Fibroblast of upper back skin (primary cell): ENCODE measurements at places on chromosomes 4 and X.

- DNase-seq, result no peak
Observed at GRCh38 chr4:146443525-146443924, 78.2 kb downstream of the SLC10A7 start.

DNA sequence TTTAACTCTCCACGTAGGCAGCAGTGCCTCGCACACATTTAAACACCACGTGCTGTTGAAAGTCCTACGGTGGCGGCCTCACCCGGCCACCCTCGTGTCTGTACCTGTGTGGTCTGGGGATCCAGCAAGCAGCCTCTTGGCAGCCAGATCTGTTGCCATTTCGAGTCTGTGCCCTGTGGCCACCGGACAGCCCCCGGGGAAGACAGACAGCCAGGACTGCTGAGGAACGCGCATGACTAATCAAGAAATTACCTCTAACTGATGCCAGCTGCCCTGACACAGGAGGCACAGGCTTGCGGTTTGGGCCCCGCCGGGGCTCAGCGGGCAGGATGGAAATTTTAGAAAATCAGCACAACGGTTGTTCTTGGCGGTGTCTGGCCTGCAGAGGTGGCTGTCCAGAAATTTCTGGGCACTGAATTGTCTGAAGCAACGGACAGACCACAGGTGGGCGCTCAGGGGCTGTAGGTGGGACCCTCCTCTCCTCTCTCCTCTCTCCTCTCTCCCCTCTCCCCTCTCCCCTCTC is 15.6 kb upstream of the ASMTL start:
- peak; percentile 52 for DNase-seq

- peak; percentile 19 for DNase-seq
Observed at GRCh38 chr4:114249561-114249960, 270.1 kb upstream of the ARSJ start.

GRCh38 chrX:14362721-14363120 is 166.6 kb upstream of the GLRA2 start:
- peak; percentile 83 for DNase-seq

- DNase-seq, result peak; percentile 55
Observed at GRCh38 chr4:186757696-186758355, 34.2 kb upstream of the FAT1 start.

GRCh38 chrX:106611679-106612392 is at the start of gene RADX:
Gene RADX, plus strand, starts transcription at chrX:106611978. Its CDS starts 103 bp downstream, at chrX:106612081.
- peak; percentile 63 for DNase-seq

DNA sequence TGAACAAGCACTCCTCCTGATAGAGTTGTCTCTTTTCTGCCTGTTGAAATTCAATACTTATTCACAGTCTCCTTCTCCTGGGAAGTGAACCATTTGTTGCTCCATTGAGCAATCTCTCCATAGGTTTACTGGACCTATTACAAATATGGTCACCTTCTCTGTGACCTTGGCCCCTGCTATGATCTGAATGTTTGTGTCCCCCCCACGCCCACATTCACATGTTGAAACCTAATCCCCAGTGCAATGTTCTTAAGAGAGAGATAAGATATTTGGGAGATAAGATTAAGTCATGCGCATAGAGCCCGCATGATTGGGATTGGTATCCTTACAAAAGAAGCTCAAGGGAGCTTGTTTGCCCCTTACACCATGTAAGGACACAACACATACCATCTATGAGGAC is 54.1 kb upstream of the GABRE start:
- no peak for DNase-seq

- DNase-seq, result peak; percentile 61
Observed at GRCh38 chr4:128286474-128287058, 1.0 kb downstream of the PGRMC2 start.

DNA sequence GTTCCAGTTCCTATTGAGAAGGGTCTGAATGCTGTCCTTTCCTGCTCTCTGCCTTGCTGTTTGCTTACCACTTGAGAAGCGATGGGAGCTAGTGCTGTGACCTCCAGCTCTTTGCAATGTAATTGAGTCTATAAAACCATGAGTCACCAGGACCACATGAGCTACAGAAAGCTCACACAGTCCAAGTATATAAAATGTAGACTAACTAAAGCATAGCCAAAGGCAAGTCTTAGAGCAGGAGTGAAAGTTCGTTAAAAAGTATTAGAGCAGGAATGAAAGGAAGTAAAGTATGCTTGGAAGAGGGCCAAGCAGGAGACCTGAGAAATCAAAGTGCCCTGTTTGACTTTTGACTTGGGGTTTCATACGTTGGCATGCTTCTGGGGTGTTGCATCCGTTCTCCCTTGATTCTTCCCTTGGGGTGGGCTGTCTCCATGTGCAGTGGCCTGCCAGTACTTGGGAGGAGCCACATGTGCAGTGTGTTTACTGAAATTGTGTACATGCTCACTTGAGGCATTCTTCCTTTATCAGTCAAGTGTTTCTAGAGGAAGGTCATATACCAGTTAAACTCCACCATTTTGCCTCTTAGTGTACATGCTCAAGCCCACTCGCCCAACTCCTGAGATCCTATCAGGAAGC is 71.3 kb upstream of the KIT start:
- DNase-seq, result peak; percentile 53

GRCh38 chr4:10207116-10207515 is 90.5 kb upstream of the WDR1 start:
- no peak for DNase-seq

- no peak for DNase-seq
Observed at GRCh38 chr4:62023633-62024032, 823.5 kb downstream of the ADGRL3 start.

DNA sequence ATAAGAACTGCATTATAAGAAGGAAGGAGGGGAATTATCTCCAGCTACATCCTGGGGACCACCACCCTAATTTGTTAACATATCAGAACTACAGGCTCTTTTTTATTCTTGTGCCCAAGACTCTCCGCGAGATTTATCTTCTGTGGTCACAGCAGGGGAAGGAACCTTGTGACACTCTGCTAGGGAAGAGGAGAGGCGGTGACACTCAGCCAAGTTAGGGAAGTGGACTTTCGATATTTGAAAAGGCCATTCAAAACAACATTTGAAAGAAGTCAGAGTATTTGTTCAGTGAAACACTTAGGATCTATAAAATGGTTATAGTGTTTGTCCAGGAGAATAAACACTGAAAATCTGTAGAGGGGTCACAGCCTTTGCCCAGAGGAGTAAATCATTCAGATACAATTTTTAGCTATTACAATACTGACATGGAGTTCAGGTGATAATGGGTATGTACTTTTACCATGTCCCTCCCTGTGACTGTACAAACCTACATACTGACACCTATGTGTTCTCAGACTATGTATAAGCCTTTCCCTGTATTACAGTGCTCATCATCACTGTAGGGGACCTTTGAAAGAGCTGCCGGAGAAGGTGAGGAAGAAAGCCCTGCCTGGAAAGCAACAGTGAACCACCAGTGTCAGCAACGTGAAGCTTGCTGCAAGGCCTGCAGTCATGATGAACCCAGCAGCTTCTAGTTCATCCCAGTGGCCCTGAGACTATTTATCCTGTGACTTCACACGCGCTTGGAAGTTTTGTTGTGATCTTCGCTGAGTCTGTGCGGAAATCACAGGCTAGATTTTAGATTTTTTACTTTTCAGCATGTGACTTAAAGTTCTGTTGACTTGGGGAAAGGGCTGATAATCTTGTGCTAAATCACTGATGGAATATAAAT is 8.5 kb upstream of the PTTG2 start:
- DNase-seq, result no peak

- no peak for DNase-seq
Observed at GRCh38 chr4:41572516-41572915, 34.6 kb downstream of the LIMCH1 start.

GRCh38 chr4:112968451-112969159 is 80.8 kb upstream of the ANK2 start:
- peak; percentile 20 for DNase-seq

DNA sequence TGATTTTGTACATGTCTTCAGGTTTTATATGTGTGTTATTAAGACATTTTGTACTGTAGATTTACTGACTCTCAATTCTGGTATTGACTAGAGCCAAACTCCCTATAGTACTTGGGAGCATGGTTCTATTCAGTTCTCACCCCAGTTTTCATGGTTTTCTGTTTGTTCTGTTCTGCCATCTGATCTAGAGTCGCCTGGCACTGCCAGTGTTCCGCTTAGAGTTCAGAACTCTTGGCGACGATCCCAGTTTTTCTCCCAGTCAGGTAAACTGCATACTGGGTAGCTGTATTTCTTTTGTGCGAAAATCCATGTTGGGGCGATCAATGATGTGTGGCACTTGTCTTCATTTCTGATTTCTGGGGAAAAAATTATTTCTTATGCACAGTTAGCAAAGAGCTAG is 78.0 kb downstream of the PHOX2B start:
- no peak for DNase-seq

GRCh38 chr4:3436048-3436797 is 5.5 kb upstream of the HGFAC start:
- DNase-seq, result no peak

- no peak for DNase-seq
Observed at GRCh38 chr4:121073672-121074381, 1.5 kb upstream of the NDNF start.

DNA sequence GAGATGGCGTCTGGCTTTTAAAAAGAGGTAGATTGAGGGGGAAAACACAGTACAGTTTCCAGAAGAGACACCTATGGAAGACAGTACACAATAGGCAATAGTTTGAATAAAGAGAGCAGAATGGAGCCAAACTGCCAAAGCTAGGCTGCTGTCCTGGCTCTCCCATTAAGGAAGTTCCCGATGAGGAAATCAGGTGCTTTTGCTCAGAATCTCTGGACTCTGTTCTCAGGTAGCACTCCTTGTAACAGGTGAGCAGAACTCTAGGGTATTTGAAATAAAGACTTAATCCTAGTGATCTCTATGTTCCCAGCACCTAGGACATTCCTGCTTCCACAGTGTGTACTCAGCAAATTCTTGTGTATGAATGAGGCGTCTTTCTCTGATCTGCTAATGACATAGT is 1.6 kb downstream of the EGF start:
- DNase-seq, result no peak

DNA sequence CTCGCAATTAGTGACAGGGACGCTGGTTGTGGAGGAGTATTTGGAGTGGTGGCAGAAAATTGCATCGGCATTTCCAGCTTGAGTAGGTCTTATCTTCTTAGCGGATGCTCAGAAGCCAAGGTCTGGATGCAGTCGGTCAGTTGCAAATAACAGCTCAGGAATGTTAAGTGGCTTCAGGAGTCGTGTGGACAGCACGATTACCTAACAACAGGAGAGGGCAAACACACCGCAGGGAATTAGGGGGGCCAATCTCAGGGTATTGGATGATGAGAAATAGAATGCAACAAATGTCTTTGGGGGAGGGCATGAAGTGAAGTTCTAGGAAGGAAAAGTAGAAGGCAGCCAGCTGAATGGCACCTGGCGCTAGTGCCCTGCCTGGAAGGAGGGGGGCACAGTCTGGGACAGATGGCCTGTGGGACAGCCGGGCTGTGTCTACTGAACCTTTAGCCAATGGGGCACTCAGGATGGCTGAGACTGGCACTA is 11.8 kb downstream of the RASL11B start:
- no peak for DNase-seq

GRCh38 chr4:1092026-1092982 is 21.1 kb downstream of the RNF212 start:
- no peak for DNase-seq

- DNase-seq, result no peak
Observed at GRCh38 chrX:37332055-37332454, 17.1 kb upstream of the PRRG1 start.

GRCh38 chr4:150886597-150886996 is 128.5 kb downstream of the LRBA start:
- DNase-seq, result no peak

DNA sequence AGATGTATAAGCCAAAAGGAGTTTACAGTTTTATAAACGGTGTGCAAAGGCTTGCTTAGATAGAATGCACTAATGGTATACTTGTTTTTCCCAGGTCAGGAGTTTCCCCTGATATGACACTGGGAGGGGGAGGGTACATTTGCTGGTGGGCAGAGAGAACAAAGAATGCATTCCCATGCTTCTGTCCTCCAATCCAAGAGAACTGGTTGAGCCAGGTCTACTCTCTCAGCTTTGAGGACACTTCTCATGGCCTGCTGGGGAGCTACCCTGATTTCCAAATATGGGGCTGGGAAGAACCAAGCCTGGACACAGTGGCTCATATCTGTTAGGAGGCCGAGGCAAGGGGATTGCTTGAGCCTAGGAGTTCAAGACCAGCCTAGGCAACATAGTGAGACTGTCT is 3.3 kb upstream of the GPC4 start:
- no peak for DNase-seq

DNA sequence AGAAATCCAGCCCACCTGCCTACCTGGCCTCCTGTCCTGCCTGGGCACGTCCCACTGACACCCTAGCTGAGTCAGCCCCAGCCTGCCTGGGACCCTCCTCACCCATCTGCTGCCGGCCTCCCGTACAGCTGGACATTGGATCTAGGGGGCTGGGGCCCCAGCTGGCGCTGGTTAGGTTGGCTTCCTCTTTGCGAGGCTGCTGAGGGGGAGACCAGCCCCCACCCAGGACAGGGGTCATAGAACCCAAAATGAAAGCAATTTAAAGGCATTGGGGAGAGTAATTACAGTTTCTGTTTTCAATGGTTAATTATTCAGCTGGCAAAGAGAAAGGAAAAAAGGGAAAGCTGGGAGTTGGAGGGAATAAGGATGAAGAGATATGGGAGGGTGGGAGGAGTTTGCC is 15.8 kb downstream of the EFNB1 start:
- DNase-seq, result no peak

GRCh38 chr4:143076723-143077122 is 108.0 kb upstream of the USP38 start:
- no peak for DNase-seq

- no peak for DNase-seq
Observed at GRCh38 chr4:124219389-124219788, 493.1 kb downstream of the ANKRD50 start.

GRCh38 chr4:94306713-94307112 is 35.9 kb downstream of the HPGDS start:
- no peak for DNase-seq

DNA sequence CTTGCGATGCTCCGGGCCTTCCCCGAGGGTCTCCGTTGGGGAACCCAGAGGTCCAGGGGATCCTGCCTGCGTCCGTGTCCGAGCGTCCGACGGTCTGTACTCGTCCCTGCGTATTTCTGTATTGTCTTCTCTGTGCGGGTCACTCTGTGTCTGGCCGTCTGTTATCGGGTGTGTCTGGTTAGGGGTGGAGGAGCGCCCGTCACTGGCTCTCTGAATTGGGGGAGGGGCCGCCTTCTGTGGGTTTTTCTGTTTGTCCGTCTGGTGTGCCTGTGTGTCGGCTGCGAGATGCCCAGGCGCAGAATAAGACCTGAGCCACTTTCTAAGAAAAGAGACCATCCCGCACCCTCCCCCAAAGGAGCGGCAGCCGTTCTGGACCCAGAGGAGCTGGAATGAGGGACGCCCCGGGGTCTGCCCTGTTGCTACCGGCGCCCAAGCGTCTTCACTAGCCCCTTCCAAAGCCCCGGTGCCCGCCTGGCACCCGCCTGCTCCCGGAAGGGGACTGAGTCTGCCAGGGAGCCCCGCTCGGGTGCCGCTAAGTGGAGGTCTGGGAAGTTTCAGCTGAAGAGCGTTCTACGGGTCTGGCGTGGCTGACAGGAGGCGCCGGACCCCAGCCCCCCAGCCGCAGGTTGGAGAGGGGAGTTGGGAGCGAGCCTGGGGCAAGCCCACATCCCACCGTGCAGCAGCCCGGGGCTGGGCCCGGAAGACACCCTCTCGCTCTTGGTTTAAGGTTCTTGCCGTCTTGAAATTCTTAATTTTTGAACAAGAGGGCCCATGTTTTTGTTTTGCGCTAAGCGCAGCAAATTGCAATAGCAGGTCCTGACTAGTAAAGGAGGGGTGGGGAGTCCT is 1.0 kb upstream of the OTOP1 start:
- no peak for DNase-seq
